ENCODE measurements at places on chromosomes 12 and 14.

- peak; percentile 79 for DNase-seq
These were observed 76.1 kb upstream of the PAWR start for GRCh38 chr12:79766705-79767464.

DNA sequence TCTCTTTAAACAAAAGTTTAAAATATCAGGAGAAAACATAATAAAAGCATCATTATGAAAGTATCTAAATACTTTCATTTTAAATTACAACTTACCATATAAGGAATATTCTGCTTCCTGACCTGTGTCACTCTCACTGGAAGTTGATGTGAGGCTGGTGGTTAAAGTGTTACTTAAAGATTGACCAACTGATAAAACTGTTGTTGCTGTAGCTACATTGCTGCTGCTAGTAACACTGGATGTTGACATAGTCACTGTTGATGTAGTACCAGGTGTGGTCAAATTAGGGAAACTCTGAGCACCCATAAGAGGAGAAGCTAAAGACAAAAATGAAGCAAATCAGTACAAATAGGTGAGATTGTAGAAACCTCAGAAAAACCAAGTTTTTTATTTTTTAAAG is 79.9 kb downstream of the HECTD1 start:
- no peak for DNase-seq

- peak; percentile 38 for DNase-seq
These were observed 409.0 kb upstream of the PDE3A start for GRCh38 chr12:19959353-19959752.

DNA sequence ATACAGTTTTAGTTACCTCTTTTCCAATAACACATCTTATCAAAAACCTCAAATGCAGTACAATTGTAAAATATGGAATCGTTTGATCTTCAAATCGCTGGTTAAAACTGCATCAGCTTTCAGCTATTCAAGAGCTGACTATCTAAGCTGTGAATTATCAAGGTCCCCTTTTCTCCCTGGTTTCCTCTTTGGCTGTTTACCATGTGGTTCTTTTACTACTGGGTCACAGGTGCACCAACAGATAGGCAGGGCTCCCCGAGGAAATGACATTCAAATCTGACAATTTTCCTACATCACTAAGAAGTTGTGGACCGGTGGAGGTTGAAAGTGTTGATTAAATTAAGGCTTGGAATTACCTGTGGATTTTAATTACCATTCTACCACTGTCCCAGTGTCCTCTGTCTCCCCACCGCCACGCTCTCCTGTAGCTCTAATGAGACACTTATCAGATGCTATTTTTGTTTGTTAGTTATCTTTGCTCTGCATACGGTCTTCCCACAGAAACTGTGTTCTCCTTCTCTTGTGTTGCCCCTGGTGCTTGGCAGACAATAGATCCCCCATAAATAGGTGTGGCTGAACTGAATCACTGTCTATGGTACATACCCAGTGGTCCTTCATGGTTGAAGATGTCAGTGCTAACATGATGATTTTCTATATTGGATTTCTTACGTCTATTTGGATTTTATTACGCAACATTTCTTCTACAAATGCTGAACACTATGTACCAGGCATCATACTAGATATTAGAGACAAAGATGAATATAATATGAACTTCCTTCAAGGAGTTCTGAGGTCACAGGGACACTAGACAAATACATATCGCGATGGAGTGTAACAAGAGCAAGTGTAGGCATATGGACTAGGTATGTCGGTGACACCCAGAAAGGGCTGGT is 20.9 kb upstream of the PLXNC1 start:
- no peak for DNase-seq

DNA sequence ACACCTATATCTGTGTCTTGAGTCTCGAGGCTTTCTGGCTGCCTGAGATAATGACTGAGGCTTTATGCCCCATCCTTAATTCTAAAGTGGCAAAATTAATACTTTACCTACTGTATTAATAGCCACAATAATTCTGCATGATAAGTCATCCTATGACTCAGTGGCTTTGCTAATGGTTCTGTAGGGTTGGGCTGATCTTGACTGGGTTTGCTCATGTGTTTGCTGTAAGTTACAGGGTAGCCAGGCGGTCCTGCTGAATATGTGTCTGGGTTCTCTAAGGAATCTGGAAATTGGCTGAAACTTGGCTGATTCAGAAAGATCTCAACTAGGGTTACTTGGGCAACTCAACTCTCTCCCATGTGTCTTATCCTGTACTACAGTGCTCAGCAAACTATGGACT is 21.7 kb downstream of the MGST1 start:
- no peak for DNase-seq

GRCh38 chr12:52615208-52615868 is 3.0 kb downstream of the KRT73 start:
- DNase-seq: peak; percentile 27

DNA sequence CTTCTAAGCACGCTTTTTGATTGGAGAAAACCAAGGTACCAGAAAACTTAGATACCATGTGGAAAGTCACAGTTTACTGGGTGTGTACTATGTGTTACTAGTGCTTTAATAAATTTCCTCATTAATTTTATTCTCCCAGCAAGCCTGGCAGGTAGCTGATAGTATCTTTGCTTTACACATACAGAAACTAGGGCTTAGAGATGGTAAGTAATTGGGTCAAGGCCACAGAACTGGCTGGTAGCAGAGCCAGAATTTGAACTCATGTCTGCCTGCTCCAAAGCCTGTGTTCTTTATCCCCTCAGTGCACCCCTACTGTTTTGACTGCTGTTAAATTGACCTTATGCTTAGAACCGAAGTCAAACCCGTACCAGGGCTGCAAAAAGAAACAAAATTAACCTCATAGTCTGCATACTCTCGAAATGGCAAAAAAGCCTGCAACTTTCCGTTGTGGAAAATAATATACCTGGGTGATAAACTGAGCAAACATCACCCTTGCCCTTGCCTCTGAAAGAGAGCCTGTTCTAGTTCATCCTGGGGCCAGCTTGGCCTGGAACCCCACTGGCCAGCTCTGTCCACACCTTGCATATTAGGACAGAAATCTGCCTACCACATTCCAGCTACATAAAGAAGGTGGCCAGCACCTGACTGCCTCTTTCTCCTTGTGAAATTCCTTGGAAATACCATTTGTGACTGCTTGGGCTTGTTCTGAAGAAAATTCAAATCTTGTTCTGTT is 118.9 kb downstream of the ETV6 start:
- no peak for DNase-seq

- no peak for DNase-seq
These were observed 42.1 kb downstream of the SCARB1 start for GRCh38 chr12:124821252-124822200.

GRCh38 chr12:124297856-124298255 is 3.0 kb downstream of the RFLNA start:
- DNase-seq: no peak

GRCh38 chr12:12198124-12198523 is 68.7 kb downstream of the LRP6 start:
- no peak for DNase-seq

DNA sequence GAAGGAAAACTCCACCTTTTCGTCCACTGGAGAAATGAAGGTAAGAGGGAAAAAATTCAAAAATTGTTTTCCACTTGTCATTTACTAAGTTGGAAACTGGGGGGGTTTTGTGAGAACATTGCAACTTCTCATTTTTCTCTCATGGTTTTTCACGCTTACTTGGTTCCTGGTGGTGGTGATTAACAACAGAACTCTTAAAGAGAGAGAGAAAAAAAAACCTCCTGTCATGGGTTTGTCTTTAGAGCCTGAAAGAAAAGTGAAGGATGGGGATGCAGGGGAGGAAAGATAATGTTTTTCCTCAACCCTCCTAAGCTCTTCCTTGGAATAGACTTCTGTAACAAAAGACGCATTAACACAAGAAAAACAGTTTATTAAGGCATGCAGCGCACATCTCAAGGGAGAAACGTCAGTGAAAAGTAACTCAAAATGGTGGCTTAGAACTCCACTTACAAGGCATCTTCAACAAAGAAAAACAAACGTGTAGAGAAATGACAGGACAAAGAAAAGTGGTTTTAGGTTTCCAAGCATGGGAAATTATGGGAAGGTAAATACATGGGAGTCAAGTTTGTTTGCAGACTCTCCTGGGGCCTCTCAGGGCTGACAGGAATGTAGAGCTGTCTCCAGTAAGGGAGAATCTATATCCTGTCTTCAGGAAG is 81.9 kb upstream of the ATF7IP start:
- no peak for DNase-seq

DNA sequence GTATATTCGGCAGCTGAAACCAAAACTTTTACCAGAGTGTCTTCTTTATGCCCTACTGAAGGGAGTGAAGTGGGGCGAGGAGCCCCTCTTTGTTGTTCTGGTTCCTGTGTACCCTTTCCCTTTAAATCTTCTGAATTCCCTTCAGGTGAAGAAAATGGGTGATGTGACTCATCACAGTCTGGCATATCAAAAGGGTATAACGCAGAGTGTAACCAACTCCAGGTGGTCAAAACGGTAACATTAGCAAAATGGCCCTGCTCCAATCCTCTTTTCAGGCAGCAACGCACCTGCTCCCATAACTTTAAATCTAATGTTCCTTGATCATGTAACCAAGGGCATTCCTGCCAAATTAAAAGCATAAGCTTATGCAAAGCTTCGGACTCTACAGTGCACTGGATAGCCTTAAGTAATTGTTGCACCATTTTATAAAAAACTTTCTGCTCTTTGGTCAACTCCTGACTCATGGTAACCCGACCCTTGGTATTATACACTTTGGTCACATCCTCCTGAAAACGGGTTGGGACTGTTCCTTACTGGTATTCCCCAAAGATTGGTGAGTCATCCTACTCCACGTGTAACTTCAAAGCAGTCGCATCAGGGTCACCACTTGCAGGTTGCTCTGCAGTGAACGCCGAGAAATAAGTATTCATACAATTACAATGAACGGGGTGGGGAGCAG is 83.1 kb downstream of the KCNMB4 start:
- DNase-seq: peak; percentile 48

- no peak for DNase-seq
These were observed 14.0 kb downstream of the EMP1 start for GRCh38 chr12:13210236-13211190.

GRCh38 chr14:43244142-43244625 is 1262.9 kb downstream of the FSCB start:
- no peak for DNase-seq

- DNase-seq: no peak
These were observed 122.8 kb upstream of the CCDC175 start for GRCh38 chr14:59699442-59699841.

GRCh38 chr14:98919434-98919833 is 352.6 kb downstream of the BCL11B start:
- no peak for DNase-seq

GRCh38 chr14:34872822-34873588 is 2.2 kb downstream of the BAZ1A start:
- peak; percentile 62 for DNase-seq

GRCh38 chr12:104494793-104495158 is 38.0 kb downstream of the CHST11 start:
- DNase-seq: peak; percentile 23

GRCh38 chr14:74563586-74564159 is 48.4 kb downstream of the LTBP2 start:
- DNase-seq: no peak

DNA sequence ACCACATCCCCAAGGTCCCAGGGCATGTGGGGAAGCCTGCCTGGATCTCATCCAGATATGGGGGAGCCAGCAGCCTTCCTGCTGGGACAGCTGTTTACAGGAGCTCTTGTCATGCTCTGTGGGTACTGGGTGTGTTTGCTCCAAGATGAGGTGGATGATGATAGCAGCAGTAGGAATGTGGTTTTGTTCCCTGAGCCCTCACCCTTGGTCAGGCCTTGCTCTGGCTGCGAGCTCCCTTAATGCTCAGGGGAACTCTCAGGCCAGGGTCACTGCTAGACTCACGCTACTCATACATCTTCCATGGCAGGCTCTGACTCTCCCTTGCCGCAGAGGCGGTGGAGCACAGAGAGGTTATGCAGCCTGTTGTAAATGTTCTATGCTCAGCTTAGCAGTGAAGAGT is 990.3 kb downstream of the AACS start:
- peak; percentile 31 for DNase-seq

GRCh38 chr12:70196811-70197281 is 46.4 kb upstream of the CNOT2 start:
- no peak for DNase-seq

DNA sequence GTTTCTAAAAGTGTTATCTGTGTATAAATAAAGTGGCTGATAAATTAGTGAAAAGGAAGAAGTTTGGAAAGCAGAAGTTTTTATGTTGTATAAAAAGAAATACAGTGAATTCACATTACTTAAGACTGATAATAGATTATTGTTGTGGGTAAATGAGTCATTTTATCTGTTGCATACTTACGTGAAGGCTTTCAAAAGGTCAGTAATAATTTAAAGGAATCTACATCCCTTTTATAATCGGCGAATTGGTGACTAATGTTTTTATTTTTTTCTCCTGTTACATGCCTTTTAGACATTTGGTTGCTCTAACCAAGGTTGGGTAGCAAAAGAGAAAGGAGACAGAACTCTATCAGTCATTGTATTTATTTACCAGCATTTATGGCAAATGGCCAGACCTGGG is 155.9 kb downstream of the SLC41A2 start:
- peak; percentile 72 for DNase-seq

- DNase-seq: no peak
These were observed 43.3 kb downstream of the GPATCH2L start for GRCh38 chr14:76195003-76195402.

DNA sequence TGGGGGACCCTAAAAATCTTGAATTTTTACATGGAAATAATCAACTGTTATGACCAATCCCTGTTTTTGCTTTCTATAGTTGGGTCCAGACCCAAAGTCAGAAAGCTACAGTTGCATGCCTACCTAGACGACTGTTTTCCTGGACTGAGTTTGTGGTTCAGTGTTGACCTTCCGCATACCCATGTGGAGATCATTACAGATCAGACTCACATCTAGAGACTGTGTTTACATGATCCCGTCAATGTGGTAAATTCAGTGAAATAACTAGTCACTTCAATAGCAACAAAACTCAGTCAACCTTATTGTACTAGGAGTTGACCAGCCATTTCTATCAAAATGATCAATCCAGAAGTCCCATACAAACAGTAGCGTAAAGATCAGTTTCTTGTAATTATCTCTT is 257.6 kb downstream of the EGLN3 start:
- DNase-seq: peak; percentile 44

DNA sequence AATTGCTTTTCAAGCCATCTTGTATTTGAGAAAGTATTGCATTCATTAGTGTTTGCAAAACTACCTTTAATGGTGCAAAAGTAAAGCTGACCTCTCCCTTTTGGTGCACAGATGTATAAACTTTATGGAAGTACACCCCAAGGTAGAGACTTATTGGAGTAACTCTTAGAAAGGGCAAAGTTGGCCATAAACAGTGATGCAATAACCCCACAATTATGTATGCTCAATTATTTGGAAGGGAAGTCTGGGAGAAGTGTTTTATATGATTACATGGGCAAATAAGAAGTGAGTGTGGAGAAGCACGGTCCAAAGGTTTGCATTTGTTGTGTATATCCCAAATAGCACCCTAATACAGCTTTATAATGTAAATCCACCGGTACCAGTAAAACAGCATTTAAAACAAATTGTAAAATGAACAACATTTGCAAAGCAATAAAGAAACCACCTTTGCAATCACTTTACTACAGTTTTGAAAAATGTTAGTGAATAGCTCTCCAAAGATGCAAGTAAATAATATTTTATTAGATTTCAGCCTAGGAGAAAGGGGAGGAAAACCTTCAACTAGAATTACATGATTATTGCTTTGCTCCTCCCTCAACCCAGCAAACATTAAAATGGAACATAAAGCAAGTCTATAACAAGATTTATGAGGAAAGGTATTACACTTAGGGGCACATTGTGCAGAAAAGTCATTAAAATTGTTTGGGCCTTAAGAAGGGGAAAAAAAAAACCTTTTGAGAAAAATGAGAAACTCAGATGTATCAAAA is 70.5 kb downstream of the HMGA2 start:
- DNase-seq: no peak

All from fibroblast of lung (primary cell).